ENCODE measurements at places on chromosomes 11 and 22. TPM values are rescaled to one million over a fixed set of nuclear protein-coding genes. Genes with fewer than 3 reads are reported as not detected.

MRGPRX3 gene
- total RNA-seq: not detected

YPEL4 gene
- total RNA-seq: 16.9 TPM

TMEM123 gene
- total RNA-seq: 18.1 TPM

DNA sequence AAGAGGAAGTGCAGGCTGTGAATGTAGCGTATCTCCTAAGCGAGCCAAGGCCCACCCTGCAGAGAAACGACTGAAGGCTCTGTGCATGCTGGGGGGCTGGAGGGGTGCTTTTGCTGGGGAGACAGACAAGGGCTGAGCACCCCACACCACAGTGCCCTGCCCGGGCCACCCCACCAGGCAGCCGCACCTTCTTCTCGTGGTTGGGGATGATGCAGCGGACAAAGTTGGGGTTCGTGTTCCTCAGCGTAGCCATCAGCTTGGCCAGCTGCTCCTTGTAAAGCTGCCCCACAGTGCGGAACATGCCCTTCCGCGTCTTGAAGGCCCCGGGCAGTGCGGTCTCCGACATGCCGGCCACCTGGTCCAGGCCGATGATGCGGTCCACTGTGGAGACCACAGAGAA is 53.3 kb downstream of the APOL1 start:
- DNase-seq: no peak

DNA sequence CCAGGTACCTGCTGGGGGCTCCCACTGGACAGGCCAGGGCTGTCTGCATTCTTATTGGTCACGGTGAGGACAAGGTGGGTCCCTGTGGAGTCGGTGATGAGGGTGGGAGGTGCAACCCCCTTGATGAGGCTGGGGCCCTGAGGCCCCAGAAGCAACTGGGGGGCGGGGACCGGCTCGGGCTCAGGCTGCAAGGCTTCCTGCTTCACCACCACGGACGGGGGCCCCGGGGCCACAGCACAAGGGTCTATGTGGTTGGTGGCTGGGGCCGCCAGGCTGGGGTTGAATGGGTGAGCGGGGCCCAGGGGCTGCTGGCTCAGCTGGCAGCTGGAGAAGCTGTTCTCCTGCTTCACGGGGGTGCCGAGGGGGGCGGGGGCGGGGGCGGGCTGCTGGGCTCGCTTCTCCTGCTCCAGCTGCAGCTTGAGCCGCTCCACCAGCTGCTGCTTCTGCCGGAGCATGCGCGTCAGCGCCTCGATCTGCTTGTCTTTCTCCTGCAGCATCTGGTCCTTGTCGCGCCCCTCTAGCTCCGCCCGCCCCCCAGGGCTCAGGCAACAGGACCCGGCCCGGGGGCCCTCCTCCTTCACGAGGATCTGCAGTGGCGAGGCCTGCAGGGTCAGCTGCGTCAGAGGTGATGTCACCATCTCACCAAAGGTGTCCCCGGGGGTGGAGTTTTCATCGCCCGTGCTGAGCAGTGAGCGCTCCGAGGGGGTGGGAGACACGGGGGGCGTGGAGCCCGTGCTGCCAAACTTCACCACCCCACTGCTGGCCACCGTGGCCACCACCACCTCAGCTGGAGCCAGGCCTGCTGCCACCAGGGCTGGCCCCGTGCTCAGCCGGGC is 48.2 kb downstream of the SGSM3 start:
- DNase-seq: peak; percentile 91

- DNase-seq: no peak
Observed at GRCh38 chr11:119187123-119187892, 2.0 kb downstream of the NHERF4 start.

GRCh38 chr22:22754961-22755777 is 110.8 kb downstream of the GGTLC2 start:
- DNase-seq: no peak

DNA sequence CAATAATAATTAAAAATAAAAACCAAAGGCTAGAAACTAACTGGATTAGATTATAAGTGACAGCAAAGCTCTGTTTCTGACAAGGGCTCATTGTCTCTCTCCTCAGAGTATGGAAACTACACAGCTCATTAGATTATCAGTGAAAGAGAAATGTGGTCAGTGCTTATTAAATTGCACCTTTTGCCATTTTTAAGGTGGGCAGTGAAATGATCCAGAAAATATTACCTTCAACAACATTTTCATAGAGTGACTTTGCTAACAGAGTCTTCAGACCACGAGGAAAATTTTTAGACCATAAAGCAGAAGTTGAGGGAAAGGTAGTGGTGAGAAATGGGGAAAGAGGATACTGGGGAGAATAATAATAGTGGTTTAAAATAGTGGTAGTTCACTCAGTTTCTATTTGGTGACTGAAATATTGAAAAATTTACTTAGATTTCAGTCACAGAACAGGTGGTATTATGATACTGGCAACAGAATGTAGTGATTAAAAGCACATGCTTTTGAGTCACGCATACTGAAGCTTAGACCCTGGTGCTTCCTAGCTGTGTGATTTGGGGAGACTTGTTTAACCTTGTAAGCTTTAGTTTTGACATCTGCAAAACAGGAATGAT is 684.0 kb upstream of the CCDC90B start:
- no peak for DNase-seq

GRCh38 chr22:24097961-24098391 is 83.3 kb upstream of the SUSD2 start:
- no peak for DNase-seq

DNA sequence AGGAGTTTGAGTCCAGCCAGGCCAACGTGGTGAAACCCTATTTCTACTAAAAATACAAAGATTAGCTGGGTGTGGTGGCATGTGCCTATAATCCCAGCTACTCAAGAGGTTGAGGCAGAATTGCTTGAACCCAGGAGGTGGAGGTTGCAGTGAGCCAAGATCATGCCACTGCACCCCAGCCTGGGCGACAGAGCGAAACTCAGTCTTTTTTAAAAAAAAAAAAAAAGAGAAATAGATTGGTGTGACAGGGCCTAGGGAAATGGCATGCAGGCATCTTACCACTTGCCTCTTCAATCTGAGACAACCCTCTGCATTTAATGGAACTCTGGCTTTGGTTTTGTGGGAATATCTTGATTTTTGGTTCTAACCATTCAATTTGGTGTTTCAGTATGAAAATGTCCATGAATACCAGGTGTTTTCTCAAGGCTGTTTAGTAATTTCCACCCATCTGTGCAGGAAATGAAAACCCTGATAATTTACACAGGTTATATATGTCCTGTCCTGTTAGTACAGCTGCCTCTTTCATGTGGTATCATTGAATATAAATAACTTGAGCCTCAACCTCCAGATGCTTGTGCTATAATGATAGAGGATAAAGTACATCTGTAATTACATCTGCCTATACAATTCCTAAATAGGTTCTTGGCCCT is 8.4 kb downstream of the XBP1 start:
- DNase-seq: no peak

Measured in glutamatergic neuron (in vitro differentiated cells).